ENCODE measurements at places on chromosomes 16 and 17.
A peak's percentile ranks its signal among the peaks of the same experiment; 100 is the strongest.

DNA sequence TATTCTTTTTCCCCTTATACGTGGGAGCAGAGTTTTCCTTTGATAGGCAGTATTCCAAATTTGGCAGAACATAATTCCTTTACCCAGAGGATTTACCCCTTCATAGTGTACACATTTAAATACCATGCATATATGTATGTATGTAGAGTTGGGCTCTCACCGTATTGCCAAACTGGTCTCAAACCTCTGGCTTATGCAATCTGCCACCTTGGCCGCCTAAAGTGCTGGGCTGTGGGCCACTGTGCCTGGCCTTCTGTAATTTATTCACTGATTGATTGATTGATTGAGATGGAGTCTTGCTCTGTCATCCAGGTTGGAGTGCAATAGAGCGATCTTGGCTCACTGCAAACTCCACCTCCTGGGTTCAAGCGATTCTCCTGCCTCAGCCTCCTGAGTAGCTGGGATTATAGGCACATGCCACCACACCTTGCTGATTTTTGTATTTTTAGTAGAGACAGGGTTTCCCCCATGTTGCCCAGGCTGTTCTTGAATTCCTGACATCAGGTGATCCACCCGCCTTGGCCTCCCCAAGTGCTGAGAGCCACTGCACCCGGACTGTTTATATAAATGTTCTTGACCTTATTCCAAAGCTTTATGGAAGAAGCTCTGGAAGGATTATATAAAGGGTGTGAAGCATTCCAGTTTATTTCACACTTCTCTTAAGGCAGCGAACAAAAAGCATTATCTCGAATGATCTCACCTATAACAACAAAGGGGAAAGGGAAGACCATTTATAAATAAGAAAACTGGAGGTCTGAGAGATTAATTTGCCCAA is 14.9 kb downstream of the GLG1 start:
- DNase-seq: peak; percentile 19

- DNase-seq: no peak
Measured at GRCh38 chr16:77647726-77648125, 74.6 kb upstream of the NUDT7 start.

- no peak for DNase-seq
Measured at GRCh38 chr16:51056331-51056730, 94.7 kb downstream of the SALL1 start.

- no peak for DNase-seq
Measured at GRCh38 chr16:83335076-83335475, 472.7 kb upstream of the HSBP1 start.

GRCh38 chr17:76543482-76543825 is 3.6 kb downstream of the PRCD start:
- DNase-seq: no peak

GRCh38 chr17:72624226-72624625 is 468.3 kb downstream of the SLC39A11 start:
- no peak for DNase-seq

DNA sequence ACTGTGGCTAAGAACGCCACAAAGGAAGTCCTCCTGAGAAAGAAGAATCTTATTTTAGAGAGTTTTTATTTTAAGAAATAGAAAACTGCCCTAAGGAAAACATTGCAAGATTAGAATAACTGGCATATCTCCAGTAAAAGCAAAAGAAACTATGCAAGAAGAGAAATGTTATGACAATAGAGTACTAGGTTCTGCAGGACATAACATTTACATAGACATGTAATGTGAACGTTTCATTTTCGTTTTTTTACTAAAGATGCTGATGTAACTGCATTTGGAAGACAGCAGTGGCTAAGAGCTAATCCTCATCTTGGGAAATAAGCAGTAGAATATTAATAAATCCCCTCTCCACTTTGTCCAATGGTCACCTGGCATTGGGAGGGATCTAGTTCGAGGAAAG is 7.8 kb upstream of the ASGR2 start:
- DNase-seq: no peak

GRCh38 chr16:87671715-87672270 is 69.5 kb downstream of the JPH3 start:
- DNase-seq: no peak

- no peak for DNase-seq
Measured at GRCh38 chr17:82684228-82684841, 14.2 kb downstream of the RAB40B start.

- no peak for DNase-seq
Measured at GRCh38 chr17:64331366-64331765, 59.3 kb downstream of the PECAM1 start.

DNA sequence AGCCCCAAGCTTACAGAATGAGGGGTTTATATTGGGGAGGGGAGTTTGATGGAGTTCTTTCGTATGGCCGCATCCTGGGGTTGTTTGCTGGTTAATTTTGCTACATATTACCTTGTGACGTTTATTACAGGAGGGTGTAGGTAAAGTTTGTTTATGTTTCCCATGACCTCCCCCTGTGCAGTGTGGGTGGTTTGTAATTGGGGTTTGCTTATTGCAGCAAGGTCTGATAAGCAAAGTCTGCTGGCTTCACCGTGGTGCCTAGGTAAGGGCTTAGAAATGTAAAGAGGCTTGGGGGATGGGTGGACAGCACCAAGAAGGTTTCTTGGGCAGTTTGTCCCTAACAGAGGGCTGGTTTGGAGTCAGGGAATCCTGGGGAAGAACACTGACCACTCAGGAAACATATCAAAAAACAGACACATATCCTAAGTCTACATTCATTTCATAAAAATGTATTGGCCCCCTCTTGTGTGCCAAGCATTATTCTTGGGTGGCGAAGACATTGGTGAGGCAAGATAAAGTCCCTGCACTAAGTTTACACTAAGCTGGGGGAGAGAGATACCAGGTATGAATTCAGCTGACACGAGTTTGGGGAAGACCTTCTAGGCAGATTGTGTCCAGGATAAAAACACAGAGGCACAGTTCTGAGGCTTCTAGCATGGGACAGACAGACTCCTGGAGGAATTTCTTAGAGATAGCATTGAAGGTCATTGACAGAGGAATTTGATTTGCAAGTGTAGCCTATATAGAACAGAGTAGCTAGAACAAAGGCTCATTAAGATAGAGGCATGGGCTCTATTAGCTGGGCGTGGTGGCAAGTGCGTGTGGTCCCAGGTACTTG is 9.5 kb downstream of the ZNF764 start:
- DNase-seq: no peak

DNA sequence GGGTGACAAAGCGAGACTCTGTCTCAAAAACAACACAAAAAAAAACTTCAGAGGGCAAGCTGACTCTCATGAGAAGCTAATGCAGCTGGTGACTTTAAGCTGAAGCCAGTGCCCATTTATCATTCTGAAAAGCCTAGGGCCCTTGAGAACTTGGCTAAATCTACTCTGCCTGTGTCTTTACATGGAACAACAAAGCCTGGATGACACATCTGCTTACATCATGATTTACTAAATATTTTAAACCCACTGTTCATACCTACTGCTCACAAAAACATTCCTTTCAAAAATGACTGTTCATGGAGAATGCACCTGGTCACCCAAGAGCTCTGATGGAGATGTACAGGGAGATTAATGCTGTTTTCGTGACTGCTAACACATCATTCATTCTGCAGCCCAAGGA is 6.1 kb upstream of the ALOX12 start:
- no peak for DNase-seq

DNA sequence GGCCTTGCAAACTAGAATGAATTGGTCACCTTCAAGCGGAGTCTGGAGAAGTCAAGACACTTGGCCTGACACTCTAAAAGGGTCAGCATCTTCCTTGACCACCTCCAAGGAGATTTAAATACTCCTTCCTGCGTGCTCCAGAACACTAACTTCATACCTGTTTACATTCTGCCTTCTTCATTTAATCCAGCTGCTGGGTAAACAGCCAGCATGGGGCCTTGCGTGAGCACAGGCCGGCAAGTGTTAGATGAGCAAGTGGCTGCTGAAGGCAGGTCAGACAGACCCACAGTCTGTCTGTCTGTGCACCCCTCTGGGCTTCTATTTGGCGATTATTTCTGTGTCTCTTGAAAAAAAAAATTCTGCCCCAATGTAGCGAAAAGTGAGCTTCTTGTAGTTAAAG is 153.8 kb downstream of the MSI2 start:
- DNase-seq: no peak

DNA sequence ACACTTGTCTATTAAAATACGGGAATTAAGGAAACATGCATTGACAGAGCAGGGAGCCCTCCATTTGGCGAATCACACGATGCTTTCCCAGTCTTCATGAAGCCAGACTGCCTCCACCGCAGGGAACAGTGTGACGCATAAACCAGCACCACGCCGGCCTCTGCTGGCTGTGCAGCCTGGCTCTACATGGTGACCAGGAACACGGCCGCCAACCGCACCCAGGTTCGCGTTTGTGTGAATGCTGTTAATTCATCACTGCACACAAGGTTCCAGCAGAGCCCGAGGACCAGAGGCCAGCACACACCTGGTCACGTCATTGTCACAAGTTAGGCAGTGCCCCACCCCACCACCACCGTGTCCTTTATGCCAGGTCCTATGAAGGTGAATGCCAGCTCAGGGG is 26.7 kb downstream of the TMEM204 start:
- no peak for DNase-seq

DNA sequence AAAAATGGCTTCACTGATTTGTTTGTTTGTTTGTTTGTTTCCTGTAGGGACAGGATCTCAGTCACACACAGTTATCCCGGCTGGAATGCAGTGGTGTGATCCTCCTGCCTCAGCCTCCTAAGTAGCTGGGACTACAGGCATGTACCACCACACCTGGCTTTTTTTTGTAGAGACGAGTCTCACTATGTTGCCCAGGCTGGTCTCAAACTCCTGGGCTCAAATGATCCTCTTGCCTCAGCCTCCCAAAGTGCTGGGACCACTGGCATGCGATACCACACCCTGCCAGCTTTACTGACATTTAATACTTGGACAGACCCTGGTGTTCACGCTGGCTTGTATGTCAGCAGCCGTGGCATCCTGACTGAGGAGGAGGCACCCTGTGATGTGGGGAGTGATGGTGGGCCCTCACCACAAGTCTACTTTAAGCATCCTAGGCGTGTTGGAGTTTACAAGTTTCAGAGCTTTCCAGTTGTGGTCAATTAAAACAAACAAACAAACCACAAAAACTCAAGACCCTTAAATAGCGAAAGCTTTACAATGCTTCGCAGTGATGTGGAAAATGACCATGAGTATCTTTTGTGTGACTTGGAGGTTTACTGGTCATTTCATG is 5.1 kb downstream of the ABCA3 start:
- DNase-seq: no peak

DNA sequence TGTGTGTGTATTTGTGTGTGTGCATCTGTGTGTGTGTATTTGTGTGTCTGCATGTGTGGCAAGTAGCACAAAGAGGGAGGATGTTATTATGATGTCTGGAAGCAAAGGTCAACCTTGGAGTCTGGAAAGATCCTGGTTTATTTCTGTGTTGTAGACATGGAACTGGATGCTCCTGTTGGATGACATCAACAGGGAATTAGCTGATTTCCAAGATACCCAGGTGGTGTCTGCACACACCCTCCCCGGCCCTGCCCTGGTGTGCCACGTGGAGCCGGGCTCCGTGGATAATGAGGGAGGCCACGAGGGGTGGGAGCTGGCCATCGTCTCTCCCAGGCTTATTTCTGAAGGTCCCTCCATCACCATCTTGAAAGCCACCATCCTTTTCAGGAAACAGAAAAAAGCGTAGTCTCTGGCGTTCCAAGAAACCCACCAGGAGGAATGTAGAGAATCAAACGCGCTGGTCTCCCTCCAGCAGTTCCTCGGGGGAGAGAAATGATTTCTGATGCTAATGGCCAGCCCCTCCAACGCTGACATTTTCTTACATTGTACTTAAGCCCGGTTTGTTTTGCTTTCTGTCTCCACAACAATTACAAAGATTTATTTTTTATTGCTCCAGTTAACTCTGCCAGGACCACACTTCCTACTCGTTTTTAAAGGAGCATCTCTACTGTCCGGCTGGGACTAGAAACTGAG is 93.3 kb downstream of the FOXL1 start:
- DNase-seq: no peak

DNA sequence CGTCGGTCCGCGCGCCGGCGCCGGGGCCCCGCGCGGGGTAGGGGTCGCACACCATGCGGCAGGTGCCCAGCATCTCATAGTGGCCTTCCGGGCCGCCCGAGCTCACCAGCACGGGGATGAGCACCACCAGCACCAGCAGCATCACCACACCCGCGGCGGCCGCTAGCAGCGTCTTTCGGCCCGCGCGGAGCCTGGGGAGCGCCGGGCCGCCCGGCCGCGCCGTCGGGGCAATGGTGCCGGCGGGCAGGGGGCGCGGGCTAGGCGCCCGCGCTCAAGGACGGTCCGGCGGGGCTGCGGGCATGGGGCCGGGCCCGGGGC is 237 bp downstream of the C1QL1 start:
- no peak for DNase-seq

- DNase-seq: no peak
Measured at GRCh38 chr17:42386777-42387657, 1.2 kb downstream of the STAT3 start.

All from head of caudate nucleus (tissue), 42 donors.